Stimulated activated CD8-positive, alpha-beta memory T cell treated with anti-CD3 and anti-CD28 coated beads, Interleukin-4, amount 100 ng/mL, for 4 hours (primary cell): ENCODE measurements at places on chromosomes 11 and 22.

DNA sequence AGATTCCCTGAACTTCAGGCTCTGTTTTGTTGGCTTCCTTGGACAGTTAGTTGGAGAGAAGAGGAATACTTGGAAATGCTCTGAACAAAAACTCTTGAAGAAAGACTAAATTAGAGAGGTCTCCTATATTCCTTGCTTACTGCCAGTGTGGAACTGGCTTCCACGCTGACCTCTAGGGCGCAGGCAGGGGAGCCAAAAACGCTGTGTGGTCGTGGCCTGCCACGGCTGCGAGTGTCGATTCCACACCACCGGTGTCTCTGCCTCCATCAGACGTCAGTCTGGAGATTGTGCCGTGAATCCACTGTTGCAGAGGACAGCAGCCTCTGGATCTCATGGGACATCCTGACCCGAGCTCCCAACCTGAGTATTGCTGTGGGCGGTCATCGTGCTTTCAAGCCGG is 37.5 kb upstream of the RAB1B start:
- no peak for DNase-seq

DNA sequence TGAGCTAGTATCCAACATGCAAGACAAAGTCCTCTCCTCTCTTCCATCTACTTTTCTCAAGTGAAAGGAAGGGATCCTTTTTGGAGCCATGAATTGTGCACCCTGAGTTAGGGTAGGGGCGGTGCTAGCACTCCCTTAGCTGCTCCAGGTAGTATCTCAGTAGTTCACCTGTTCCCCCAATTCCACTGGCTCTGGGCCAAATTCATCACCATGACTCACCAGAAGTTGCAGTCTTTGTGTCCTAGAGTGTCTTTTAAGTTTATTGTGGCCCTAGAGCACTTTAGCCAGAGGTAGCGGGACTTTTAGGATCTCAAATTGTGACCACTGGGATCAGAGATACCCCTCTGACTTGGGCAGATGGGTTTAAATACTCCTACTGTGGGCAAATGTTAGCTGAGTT is 398.6 kb upstream of the ANO5 start:
- no peak for DNase-seq

GRCh38 chr22:31530823-31531195 is 34.5 kb downstream of the SFI1 start:
- DNase-seq = no peak

GRCh38 chr22:30777587-30777986 is 82.9 kb downstream of the OSBP2 start:
- no peak for DNase-seq

- DNase-seq = no peak
Observed at GRCh38 chr11:117528097-117528721, 200.6 kb downstream of the CEP164 start.

- DNase-seq = no peak
Observed at GRCh38 chr11:87150936-87151335, 113.2 kb downstream of the TMEM135 start.

GRCh38 chr11:111465400-111465799 is 46.8 kb downstream of the BTG4 start:
- no peak for DNase-seq

DNA sequence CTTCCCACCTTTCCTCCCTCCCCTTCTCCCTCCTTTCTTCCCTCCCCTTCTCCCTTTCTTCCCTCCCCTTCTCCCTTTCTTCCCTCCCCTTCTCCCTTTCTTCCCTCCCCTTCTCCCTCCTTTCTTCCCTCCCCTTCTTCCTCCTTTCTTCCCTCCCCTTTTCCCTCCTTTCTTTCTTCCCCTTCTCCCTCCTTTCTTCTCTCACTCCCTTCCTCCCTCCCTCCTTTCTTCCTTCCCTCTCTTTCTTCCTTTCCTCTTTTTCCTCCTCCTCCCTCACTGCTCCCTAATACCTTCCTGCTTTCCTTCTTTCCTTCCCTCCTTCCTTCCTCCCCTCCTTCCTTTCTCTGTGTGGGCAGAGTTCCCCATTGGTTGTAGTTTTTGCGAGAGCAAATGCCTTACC is 76.1 kb downstream of the PGR start:
- no peak for DNase-seq
